ENCODE measurements at places on chromosomes 3 and 15.

GRCh38 chr3:189165092-189165612, 6.6 kb upstream of the TPRG1 start:
- no peak for DNase-seq

DNA sequence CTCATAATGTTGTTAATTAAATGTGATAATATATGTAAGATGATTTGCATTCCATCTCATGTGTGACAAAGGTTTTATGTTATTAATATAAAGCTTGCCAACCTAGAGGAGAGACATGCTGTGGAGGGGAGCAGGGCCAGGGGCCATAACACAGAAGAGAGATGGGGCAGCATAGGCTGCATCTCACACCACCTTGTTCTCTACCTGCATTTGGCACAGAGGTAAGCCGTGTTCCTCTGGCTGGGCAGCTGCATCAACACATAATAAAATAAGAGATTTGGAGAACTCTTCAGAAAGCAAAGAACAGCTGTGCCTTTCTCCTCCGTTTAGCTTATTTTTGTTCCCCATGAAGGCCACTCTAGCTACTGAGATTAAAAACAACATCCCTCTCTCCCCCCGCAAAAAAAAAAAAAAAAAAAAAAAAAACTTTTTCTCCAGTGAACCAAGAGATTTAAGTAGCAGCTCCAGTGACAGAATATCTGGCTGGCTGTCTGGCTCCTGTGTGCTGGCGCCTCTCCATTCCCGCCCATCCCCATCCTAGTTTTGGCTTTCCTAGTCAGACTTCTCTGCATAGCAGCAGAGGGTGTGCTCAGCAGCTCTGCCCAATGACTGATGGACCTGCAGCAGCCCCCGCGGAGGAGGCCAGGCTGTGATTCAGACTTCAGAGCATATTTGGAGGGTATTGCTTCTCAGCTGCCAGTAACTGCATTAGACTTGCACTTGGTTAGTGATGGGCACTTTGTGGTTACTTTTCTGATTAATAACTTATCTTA, 52.2 kb upstream of the STXBP5L start:
- peak; percentile 93 for DNase-seq

GRCh38 chr15:79773128-79773527, 123.7 kb downstream of the MTHFS start:
- no peak for DNase-seq

DNA sequence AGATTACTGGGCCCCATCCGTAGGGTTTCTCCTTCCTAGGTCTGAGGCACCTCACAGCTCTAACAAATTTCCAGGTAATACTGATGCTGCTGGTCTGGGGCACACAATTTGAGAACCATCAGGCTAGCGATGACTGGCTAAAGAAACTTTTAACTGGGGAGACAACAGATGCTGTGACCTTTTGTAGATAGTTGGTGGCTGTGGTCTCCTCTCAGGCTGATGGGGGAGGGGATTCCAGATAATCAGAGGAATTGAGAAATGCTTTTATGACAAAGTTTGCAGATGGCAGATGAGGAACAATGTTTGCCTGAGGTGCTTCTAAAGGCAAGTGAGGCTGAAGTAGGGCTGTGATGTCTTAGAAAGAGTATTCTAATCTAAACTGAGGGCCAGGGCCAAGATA, 13.8 kb upstream of the CCR9 start:
- no peak for DNase-seq

GRCh38 chr3:146037697-146038096, 123.3 kb downstream of the PLOD2 start:
- peak; percentile 14 for DNase-seq

DNA sequence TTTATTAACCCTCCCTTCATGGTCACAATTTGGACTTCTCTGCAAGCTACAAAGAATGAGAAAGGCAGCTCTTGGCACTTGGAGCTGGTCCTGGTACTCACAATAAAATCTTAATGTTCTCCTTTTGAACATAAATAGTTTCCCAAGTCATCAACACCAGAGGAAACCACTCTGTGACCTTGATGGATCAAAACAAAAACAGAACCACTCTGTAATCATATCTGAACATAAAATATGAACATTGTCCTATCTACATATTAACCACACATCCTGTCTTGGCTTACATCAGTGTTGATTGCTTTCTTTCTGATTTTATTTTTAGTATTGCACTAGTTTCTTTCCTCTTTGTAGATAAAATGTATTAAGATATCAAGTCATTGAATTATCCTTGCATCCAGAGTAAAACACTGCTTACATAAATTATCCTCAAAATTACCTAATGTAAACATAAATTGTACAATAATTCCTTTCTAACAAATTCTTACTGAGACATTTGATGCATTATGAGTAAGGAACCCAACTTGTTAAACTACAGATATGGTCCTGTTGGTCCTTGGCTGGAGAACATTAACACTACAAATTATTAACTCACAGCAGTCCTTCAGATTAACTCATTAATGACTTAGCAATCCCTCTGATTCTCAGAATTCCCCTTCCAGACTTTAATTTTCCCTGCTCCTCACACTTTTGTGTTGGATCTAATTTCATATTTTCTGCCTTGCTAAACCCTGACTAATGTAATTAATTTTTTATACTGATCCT, 860.5 kb downstream of the DIPK2A start:
- DNase-seq, result no peak

DNA sequence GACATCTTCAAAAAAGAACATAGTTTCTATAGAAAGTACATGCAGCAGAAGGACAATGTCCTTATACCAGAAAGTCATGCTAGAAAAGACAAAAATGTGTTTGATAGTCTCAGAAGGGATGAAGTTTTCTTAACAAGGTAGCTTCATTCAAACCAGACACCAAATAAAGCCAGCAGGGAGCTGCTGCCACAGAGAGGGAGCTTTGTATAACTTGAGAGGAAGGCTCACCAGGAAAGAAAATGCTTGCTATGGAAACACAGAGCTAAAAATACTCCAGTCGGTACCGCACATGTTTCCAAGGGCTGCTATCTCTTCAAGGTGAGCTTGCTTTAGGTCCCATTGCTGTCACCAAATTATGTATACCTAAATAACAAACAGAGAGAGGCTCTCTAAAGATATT, 1074.8 kb upstream of the ALCAM start:
- DNase-seq, result peak; percentile 11

DNA sequence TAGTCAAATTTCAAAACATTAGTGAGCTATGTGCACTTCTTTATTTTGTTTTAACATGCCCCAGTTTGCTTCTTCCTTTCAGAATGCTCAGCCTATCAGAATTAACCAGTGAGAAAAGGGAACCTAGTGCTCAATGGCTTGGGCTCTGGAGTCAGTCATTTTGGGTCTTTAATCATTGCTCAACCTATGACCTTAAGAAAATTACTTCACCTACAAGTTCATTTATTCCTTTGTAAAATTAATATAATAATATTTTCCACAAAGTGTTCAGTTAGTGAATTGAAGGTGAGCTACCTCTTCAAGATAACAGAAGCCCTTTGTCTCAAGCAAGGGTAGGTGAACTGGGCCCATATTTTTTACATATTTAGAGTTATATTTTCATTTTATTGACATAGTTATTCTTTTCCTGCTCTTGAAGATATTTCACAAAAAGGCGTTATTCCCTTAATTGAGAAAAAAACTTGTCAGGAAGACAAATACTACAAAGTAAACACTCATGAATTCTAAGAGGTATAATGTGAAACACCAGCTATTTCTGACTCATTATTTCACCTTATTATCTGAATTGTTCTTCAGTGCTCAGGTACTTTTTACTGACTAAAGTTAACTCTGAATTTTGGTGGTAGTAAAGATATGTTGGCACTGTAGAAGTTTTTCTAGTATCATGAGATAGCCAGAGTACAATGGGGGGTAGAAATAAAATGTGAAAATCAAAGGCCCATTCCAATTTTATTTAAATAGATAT, 415.5 kb downstream of the NAALADL2 start:
- no peak for DNase-seq

GRCh38 chr3:126889276-126890201, 93.4 kb upstream of the PLXNA1 start:
- no peak for DNase-seq

- peak; percentile 70 for DNase-seq
Observed at GRCh38 chr3:8458238-8458661, 43.4 kb upstream of the LMCD1 start.

- no peak for DNase-seq
Observed at GRCh38 chr3:122416966-122417365, 1.1 kb upstream of the WDR5B start.

GRCh38 chr3:67858492-67858891, 204.1 kb upstream of the SUCLG2 start:
- no peak for DNase-seq

GRCh38 chr15:83605111-83605945, 48.6 kb upstream of the ADAMTSL3 start:
- no peak for DNase-seq

DNA sequence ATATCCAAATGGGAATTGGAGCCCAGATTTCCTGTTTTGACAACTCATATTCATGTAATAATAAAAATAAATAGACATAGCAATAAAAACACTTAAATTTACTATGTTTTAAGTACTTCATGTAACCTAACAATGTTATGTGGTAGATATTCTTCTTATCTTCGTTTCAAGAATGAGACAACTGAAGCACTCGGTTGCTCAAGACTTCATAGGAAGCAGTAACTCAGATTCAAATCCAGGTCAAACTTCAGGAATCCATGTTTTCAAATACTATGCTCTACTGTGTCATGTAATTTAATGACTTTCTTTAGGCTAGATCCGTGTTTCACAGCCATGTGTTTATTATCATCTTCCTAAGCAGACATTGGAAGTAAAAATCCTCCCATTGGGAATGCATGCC, 492.2 kb downstream of the CNTN3 start:
- DNase-seq, result no peak

GRCh38 chr3:12886736-12887135, 45.4 kb upstream of the RPL32 start:
- no peak for DNase-seq

GRCh38 chr3:31525532-31525931, 7.2 kb upstream of the STT3B start:
- no peak for DNase-seq
